Fibroblast of skin of scalp (primary cell): ENCODE measurements at places on chromosomes 2 and 18.

DNA sequence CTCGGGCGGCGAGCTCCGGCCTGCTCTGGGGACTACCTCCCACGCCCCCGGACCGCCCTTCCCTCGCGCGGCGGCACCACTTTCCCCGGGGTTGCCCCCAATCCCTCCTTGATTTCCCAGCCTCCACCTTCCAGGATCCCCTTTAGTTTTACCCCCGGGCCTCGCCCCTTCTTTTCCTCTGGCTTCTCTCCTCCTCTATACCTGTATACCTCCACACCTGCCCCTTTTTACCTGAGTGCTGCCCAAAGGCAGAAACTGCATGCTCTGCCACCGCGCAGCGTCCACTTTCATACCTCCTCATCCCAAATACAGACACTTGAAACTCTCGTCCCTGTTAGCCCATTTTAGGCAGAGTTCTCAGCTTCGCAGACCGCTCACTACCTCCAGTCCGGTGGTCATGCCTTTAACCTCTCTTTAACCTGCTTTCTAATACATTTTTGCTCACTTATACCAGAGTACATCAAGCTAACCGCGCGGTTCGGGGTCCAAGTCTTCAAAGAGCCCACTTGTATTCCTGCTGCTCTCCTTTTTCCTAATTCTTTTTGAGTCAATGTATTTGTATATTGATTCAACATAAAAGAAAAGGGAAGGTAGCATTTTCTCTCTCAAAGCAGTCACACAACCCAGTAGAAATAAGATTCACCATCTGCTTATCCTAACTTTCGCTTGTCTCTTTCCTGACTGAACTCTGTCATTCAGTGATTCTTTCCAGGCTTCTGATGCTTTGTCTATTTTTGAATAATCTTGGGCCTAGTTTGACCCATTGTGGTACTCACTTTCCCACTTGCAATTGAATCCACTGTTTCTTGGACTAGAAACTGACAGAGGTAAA lies 901 bp downstream of the SPOPL start:
- DNase-seq = no peak

GRCh38 chr2:147382322-147382948 lies 462.4 kb upstream of the ACVR2A start:
- no peak for DNase-seq

GRCh38 chr18:34848695-34849094 lies 138.6 kb downstream of the DTNA start:
- no peak for DNase-seq

DNA sequence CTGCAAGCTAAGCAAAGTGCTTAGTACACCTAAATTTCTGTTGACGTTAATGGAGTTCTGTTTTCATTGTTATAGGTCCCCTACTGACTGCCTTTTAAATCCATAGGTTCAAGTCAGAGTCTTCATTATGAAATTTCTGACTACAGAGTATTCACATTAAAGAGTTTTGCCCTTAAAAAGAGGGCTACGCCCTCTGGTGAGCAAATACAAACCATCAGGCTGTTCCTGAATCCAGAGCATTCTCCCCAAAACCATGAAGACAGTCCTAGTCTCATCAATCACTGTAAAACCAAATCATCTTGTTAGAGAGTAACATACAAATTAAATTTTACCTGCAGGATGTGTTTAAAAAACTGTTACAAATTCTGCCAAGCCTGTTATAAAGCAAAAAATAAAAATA lies 1091.7 kb downstream of the TDRD15 start:
- DNase-seq = no peak

DNA sequence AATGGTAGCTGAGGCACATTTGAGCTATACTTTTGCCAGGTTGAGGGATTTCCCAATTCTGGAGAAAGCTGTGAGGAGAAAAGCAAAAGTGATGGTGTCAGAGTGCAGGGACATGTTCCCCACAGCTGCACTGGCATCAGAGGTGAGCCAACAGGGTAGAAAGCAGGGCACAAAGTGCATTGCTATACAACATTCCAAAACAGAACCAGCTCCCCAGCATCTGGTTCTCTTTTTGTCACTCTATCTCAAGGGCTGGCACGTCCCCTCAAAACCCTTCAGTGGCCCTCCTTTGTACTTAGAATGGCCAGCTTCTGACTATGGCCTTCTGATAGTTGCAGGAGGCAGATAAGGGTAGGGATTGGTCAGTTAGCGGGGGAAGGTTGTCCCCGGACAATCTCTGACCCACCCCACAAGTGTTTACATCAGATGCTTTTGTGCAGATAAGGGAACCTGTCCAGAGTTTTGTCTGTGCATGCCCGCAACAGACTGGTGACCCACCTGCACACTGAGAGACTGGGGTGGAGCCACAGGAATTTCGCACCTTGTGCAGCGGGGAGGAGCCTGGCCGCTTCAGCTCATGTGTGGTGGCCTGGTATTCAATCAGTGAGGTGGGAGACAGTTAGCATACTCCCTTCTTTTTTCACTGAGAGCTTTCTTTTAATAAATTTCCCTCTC lies 31.0 kb upstream of the TMEM17 start:
- no peak for DNase-seq

GRCh38 chr2:48001498-48001897 lies 95.2 kb upstream of the FBXO11 start:
- no peak for DNase-seq

DNA sequence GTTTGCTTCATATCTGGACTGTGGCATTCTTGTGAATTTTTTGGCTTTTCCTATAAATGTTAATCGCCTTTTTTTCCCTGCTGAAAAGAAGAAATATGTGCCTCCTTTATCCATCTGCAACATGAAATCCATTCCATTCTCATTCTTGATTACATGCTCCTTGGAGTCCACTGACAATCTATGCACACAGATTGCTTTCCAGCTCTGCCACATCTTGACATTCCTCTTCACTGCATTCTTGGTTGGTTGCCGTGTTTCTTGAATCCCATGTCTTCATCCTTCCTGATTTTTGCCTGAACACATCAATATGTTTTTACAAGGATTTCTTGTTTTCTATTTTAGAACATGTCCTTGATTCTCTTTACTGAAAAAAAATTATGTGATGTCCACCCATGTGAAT lies 26.7 kb upstream of the BIRC6 start:
- peak; percentile 46 for DNase-seq

DNA sequence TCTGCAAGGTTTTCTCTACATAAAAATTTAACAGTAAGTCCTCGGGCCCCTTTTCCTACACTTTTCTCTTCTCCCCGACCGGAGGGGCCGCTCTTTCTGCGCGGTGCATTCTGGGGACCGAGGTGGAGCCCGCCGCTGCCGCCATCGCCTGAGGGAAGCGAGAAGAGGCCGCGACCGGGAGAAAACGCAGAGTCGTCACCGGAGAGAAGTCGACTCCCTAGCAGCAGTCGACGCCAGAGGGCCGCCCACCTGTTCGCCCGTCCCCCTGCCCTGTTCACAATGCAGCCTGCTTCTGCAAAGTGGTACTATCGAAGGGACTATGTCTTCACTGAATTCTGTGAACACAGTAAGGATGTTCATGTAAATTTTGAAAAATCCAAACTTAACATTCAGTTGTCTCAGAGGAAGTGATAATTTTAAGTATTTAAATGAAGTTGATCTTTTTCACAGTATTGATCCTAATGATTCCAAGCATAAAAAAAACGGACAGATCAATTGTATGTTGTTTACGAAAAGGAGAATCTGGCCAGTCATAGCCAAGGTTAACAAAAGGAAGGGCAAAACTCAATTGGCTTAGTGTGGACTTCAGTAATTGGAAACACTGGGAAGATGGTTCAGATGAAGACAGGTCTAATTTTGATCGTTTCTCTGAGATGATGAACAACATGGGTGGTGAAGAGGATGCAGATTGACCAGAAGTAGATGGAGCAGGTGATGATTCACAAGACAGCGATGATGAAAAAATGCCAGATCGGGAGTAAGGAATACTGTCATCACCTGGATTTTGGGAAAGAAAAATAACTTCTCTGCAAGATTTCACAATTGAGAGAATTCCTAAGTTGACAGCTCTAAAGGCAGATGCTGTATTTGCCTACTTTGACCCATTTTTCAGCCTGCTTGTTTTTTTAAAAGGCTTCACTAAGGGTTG lies 55.8 kb downstream of the ASXL2 start:
- peak; percentile 14 for DNase-seq

DNA sequence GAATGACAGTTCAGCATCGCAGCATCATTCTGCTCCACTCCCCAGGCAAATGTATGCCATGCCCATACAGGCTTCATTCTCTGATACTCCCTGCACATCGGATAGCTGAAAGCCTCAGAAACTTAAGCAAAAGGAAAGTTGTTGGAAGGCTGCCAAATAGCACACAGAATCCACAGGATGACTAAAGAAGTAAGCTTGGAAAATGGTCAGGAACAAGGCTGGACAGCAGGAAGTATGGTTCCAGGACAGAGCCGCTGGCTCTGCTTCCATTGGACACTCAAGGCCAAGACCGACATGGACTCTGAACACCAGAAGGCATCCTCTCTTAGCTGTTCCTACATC lies 256.5 kb downstream of the CDH20 start:
- DNase-seq = peak; percentile 80

DNA sequence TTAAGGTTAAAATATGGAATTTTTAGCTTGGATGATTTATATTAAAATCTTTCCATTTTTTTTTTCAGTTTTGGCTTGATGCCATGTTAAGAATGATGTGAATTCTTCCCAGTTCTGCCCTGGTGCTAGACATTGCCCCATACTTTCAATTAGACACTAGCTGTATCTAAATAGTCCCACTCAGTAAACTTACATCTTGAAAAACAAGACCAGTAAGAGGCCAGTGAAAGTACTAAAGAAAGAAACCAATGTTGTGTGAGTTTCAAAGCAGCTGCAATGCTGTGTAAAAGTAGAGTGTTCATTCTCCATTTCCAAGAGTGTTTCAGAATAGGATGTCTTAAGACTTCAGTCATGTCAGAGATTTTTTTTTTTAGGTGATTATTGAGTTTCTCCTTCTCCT lies 40.0 kb upstream of the CYBRD1 start:
- peak; percentile 35 for DNase-seq

DNA sequence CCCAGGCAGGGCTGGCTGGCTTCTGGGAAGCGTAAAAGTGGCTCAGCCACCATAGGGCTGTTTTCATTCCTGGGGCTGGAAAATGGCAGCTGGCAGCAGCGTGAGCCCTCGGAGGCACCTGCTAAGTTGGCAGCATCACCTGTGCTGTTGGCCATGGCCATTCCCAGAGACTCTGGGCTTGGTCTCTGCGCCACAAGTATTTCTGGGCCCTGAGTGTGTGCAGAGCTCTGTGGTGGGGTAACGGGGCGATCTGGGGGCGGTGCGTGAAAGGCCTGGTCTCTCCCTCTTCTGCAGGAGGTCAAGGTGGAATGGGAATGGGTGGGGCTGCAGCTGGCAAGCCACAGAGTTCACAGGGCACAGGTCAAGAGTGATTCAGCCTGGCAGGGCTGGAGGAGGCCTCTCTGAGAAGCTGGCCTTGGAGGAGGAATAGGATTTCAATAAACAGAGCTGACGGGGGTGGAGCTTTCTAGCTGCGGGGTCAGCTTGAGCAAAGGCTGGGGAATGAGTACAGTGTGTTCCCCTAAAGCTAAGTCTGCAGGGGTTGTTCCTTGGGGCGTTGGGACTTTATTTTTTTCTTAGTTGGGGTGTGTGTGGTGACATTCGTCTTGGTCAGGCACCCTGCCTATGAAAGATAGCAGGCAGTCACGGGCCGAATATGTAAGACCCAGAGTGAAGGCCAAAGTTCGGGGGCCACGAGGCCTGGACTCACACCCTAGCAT lies 10.3 kb upstream of the NTSR2 start:
- no peak for DNase-seq

DNA sequence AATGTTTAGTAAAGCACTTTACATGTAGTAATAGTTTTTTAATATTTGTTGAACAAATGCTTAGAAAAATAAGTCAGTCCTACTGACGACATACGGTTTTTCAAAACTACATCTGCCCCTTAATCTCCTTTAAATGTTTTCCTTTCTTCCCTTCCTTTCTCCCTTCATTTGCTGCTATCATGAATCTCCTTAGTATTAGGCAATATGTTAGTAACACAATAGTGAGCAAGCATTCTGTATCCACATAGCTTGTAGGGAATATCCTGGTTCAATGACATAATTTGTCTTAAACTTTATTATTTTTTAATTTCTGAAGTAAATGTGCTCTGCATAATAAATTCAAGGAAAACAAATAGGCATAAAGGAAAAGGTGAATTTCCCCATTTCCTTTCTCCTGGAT lies 79.1 kb downstream of the ACSL3 start:
- DNase-seq = no peak

GRCh38 chr2:89833116-89833779 lies 1141.8 kb downstream of the RPIA start:
- no peak for DNase-seq

- no peak for DNase-seq
Observed at GRCh38 chr2:136935119-136935518, 169.8 kb downstream of the THSD7B start.

DNA sequence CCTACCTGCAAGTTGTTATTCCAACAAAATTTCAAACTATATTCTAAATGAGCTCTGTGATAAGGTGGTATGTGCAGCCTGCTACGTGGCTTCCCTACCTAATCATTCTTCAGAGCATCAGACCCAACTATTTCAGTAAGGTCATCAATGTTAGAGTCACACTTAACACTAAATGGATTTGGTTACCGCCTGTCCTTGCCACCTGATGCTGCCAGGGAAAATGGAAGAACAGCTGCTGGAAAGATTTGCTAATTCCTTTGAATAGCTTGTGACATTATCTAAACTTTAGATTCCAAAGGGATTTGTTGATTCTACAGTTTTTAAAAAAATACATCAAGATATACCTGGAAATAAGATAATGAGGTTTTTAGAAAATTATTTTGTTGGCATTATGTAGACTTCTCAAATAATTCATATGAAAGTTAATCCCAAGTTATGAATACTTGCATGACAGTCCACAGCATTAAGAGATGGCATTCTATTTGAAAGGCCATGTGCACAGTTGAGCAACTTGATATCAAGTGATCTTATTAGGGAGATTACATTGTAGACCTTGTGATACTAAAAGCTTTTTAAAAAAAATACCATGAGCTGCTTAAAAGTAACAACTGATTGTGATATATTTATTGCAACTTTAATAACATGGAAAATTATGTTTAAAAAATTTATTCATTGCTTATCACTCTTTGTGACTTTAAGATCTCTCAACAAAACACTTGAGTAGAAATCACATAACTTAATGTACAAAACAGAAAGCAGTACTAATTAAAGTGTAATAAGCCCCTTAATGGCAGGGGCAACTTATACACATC lies 98.3 kb upstream of the UGP2 start:
- DNase-seq = no peak

DNA sequence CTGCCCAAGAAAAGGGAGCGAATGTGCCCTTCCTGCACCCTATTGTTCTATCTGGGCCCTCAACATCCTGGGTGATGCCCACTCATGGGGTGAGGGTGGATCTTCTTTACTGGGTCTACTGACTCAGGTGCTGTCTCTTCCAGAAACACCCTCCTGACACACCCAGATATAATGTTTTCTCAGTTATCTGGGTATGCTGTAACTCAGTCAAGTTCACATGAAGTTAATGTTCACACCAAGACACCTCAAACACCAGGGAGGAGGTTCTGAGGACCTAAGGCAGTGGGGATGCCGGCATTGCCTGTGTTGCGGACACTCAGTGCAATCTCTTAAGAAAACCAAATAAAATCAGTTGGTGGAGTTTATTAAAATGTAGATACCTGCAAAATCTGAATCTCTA lies 500.9 kb downstream of the BCL11A start:
- no peak for DNase-seq
